ENCODE measurements at places on chromosomes 7 and 10.

DNA sequence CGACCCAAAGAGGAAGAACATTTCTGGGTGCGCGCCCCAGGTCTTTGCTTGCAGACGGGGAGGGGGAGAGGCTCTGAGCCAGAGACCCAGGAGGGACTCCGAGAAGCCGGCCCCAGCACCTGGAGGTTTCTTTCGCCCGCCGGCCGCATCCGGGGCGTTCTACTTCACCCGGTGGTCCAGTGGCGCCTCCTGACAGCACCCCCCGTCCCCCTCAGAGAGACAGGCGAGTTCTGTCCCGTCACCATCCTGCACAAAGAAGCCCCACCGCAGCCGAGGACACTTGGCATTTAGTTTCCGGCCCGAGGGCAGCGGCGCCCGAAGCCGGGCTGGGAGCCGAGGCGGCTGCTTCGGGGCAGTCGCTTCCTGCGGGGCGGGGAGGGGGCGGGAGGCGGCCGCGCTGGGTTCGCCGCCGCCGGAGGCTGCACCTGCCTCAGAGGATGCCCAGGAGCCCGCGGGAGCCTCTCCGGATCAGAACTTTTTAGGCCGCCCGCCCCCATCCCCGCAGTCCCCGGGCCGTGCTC, at the start of gene TMEM178B:
Gene TMEM178B, plus strand, starts transcription at position 424 of the 521 bp plus-strand sequence.
- DNase-seq: peak; percentile 92

DNA sequence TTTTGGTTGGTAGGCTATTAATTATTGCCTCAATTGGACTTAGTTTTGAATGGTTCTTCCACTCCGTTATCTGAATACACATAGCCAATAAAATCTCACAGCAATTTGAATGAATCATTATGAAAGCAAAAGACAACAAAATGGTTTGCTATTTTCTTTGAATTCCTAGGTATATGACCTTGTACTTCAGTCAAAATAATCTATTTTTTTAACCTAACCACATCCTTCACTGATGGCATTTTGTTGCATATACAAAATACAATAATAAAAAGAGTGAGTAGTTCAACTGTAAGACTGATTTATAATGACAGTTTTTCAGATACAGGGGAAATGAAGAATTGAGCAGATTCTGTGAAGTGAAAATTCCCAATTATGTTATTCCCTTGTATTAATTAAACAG, 433.1 kb downstream of the HTR7 start:
- DNase-seq: no peak

GRCh38 chr10:3136336-3136735, 36.2 kb downstream of the PITRM1 start:
- DNase-seq: no peak

DNA sequence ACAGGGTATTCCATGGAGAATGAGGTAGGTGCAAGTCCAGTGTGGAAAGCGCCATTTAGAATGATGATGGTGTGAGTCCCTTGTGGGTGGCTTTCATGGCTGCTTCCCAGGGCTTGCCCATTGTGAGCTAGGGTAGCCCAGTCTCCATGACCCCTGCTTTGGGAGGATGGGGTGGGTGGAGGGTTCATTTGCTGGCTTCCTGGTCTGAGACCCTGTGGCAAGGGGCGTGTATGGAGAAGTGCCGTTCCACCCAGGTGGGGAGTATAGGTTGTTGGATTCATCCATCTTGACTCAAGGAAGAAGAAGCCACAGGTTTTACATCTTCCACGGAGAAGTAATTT, 27.7 kb downstream of the CCM2 start:
- DNase-seq: no peak

- DNase-seq: no peak
Measured at GRCh38 chr10:111856631-111857030, 326.9 kb downstream of the GPAM start.

DNA sequence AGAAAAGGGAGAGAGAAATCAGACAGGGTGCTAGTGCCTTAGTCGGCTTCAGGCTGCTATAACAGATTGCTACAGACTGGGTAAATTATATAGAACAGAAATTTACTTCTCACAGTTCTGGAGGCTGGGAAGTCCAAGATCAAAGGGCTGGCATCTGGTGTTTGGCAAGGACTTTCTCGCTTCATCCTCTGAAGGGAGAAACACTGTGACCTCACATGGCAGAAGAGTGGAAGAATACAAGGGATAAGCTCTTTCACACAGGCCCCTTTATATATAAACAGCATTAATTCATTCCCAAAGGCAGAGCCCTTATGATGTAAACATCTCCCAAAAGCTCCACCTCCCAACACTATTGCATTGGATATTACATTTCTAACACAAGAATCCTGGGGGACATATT, 235.5 kb upstream of the INHBA start:
- DNase-seq: no peak

GRCh38 chr10:103548581-103549348, 55.3 kb downstream of the NEURL1 start:
- DNase-seq: peak; percentile 56

GRCh38 chr7:20113427-20114027, 103.7 kb downstream of the MACC1 start:
- DNase-seq: no peak

DNA sequence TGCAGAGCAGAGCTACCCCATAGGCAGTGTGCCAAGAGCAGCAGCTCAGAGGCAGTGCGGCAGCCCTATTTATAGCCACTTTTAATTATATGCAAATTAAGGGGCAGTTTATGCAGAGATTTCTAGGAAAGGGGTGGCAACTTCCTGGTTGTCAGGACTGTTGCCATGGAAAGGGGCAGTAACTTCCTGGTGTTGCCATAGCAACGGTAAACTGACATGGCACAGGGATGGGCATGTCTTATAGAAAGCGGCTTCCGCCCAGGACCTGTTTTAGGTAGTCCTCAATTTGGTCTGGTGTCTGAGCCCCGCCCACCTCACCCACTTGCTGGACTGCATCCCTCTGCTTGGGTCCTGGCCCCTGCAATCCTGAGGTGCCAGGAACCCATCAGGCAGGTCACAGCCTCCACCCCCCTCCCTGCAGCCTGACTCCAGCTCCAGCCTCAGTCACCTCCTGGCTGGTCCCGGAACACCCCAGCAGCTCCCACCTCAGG, 115.8 kb downstream of the TMEM130 start:
- DNase-seq: peak; percentile 55

- DNase-seq: no peak
Measured at GRCh38 chr10:79948976-79949722, at the start of gene SFTPD. Gene SFTPD, minus strand, starts transcription at chr10:79949105. Its CDS starts 2,446 bp downstream, at chr10:79946659.

DNA sequence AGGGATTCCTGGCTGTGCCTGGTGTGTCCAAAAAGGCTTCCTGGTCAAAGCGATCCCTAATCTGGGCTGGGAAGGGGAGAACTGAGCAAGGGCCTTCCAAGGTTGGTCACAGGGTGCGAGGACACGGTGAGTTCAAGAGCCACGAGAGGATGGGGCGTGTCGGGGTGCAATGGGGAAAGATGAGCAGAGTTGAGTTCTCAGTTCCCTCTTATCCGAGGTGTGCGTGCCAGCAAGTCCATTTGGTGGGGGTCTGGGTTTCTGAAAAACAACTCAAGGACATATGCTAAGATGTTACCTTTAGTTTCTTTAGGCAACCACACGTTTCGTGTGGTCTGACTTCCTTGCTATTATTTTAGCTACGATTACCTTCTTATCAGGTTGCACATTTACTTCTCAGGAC, 1.3 kb downstream of the ZNF775 start:
- no peak for DNase-seq

- no peak for DNase-seq
Measured at GRCh38 chr7:8213381-8213780, 48.6 kb downstream of the ICA1 start.

- DNase-seq: no peak
Measured at GRCh38 chr7:84900215-84900614, 286.6 kb downstream of the SEMA3D start.

- no peak for DNase-seq
Measured at GRCh38 chr10:10865303-10865702, 152.4 kb upstream of the CELF2 start.

- no peak for DNase-seq
Measured at GRCh38 chr7:36279926-36280315, 109.7 kb upstream of the ANLN start.

DNA sequence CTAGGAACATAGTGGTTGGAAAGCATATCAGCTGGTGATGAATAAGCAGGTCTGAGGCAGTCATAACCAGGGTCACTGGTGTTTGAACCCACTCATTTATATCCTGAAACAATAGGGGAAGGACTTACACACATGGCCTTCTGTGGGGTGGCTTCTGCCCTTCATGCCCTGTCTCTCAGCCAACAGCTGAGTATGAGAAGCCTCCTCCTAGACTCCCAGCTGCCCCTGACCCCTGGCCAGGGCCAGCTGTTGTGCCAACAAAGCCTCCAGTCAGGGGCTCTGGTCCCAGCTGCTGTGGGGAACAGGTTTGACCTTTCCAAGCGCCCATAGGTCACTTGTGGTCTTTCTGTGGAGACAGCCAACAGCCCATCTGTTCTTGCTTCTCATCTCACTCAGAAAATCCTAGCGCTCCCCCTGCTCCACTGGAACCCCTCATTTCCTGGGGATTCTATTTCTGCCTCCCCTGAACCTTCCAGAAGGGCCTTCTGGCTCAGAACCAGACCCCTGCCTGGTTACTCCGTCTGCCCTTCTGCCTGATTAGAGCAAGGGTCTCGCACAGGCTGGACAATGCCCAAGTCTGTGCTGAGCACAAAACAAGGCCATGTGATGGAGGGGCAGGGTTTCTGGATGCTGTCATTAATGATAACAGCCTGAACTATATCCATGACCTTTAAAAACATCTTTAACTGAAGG, 9.7 kb upstream of the PURB start:
- no peak for DNase-seq

GRCh38 chr10:68870061-68870460, 31.1 kb upstream of the DDX50 start:
- DNase-seq: no peak

DNA sequence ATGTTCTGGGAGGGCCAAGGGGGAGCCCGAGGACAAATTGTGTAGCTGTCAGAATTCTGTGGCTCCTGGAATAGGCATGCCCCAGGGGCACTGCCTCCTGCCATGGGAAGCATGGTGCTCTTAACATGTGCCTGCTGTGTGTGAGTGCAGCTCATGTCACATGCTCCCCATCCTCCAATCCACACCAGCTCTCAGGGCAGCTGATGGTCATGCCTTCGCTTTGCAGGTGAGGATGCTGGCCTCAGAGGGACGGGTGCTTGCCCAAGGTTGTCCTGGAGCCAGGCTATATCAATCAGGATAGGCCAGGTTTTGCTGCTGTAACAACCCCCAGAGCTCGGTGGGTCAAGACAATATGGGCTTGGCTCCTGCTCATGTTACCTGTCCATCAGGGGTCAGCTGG, 303.4 kb downstream of the RPS24 start:
- DNase-seq: no peak
